Heart left ventricle (tissue), 16 donors: ENCODE measurements at places on chromosomes 16 and 17. TPM values are rescaled to one million over a fixed set of nuclear protein-coding genes. Genes with fewer than 3 reads are reported as not detected.
A peak's percentile ranks its signal among the peaks of the same experiment; 100 is the strongest.

The TSPAN10 gene
- total RNA-seq, result not detected

The C16orf86 gene
- total RNA-seq, result 3.6 TPM

The CACNG5 gene
- not detected for total RNA-seq

The CLEC19A gene
- total RNA-seq, result not detected

The KREMEN2 gene
- not detected for total RNA-seq

The VASN gene
- 10.7 TPM for total RNA-seq

The HOXB1 gene
- total RNA-seq, result not detected

- no peak for DNase-seq
Measured at GRCh38 chr17:65008882-65009281, 47.7 kb downstream of the GNA13 start.

- DNase-seq, result no peak
Measured at GRCh38 chr16:12414281-12414680, 389.4 kb downstream of the CPPED1 start.

GRCh38 chr17:49996121-49996494 lies 1.1 kb upstream of the DLX3 start:
- DNase-seq, result no peak

DNA sequence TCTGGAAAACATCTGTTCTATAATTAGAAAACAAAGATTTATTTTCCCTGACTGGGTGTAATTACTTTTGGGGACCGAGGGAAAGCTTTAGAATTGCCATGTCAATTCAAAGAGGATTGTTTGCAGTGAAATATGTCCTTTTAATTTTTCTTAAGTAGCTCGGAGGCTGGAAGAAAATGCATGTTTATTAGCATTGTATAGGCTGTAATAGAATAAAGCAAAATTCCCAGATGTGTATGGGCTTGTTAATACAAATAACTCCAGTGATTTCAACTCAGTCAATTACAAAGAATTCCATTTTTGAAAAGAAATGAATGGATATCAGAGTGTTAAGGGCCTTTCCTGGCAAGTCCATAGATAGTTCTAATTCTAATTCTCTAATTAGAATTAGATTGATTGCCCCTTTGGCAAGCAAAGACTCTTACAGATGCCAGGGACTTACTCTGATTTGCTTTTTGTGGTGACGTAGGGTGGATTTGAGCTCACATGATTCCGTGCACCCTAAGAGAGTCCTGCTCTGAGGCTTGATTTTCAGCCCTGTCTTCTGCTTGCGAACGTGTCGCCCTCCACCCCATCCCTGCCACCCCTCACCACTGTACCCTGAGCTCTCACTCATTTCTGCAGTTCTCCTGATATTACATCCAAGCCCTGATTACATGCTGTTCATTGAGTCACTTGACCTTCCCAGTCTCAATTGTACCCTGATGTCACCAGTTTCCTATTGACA lies 70.0 kb upstream of the FAM20A start:
- DNase-seq, result no peak

DNA sequence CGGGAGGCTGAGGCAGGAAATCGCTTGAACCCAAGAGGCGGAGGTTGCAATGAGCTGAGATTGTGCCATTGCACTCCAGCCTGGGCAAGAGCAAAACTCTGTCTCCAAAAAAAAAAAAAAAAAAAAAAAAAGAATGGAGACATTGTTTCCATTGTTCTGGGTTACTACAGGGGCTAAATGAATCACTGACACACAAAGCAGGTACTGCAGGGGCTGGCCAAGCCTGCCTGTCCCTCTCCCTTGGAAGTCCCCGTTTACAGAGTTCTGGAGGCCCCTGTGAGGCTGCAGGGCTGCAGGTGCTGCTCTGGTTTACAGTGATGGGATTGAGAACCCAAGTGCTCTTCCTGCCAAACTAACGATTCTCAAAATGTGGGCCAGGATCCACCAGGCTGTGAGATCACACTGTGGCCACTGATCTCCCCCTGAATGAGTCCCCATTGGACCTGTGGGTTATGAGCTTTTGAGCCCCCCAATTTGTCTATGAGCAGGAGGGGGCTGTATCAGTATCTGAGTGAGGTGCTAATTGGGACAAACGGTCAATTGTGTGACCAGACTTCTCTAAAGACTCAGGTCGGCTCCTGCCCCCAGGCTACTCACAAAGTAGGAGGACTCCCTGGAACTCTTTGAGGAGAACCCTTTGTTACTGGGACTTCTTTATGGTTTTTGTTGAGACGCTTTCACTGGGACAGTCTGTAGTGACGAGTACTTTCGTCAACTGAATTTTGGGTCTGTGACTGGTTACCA lies 39.0 kb downstream of the DNAH17 start:
- DNase-seq, result no peak

DNA sequence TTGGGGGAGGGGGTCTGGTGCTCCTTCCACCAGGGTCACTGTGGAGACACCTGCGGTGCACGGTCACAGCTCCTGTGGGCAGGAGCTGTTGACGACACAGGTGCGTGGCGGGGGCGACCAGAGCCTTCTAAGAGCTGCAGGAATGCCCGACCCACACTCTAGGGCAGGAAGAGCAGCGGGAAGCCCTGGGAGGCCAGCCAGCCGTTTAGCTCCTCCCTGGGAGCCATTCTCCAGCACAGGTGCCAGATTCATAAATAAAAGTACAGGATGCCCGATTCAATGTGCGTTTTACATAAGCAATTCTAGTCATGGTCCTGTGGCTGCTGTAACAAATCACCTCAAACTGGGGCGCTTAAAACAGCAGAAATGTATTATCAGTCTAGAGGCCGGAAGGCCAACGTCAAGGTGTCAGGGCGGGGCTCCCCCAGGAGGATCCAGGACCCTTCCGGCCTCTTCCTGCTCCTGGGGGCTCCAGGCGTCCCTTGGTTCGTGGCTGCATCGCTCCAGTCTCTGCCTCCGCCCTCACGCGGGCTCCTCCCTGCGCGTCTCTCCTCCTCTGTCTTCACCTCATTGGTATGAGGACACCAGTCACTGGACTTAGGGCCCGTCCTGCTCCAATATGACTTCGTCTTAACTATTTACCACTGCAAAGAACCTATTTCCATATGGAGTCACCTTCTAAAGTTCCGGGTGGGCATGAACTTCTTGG lies 155.4 kb downstream of the FOXL1 start:
- no peak for DNase-seq

GRCh38 chr16:79932572-79932971 lies 332.0 kb upstream of the MAF start:
- DNase-seq, result no peak

DNA sequence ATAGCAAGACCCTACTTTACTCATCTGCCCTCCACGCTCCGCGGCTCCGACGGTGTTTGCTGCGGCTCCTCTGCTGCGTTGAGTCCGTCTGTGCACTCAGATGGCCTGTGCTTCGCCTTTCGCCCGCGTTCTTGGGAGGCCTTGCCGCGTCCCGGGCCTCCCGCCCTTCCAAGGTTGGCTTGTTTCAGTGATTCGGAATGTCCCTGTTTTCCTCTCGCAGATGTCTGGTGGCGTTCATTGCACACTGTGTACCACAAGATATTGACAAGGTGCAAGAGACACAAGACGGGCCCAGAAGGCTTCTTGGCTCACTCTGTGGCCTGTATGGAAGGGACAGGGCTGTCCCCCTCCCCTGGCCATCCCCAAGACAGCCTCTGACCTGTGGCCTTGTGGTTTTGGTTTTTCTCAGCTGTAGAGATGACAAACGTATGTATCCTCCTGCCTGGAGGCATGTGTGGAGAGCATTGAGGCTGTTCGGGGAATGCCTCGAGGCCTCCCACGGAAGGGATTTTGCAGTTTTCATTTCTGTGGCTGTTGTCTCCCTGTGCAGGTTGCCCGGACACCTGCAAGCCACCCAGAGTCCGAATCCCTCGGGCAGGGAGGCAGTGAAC lies 15.4 kb downstream of the MGRN1 start:
- no peak for DNase-seq

DNA sequence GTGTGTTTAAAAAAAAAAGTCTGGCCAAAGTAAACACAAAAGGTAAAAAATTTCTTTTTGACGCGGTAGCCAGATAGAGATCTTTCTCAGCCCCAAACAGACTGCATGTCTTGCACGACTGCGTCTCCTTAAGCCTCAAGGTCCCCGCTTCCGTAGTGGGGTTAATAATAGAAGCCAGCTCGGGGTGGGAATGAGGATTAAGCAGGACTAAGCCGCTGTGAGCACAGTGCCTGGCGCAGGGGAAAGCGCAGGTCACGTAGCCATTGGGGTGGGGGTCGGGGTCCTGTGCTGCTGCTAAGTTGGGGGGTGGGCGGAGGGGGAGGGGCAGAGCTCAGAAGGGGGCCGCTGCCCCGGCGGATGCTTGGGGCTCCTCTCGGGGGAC lies 521 bp downstream of the GGA2 start:
- peak; percentile 45 for DNase-seq
